ENCODE measurements at places on chromosomes 12 and 14.

DNA sequence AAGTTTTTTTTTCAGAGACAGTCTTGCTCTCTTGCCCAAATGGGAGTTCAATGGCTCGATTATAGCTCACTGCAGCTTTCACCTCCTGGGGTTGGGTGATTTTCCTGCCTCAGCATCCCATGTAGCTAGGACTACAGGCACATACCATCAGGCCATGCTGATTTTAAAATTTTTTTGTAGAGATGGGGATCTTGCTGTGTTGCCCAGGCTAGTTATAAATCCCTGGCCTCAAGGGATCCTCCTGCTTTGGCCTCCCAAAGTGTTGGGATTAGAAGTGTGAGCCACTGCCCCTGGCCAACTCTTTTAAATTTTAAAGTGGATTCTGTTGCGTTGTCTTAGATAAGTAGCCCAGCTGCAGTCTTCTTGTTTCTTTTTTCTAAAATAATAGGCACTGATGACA, 115.8 kb downstream of the RAD51B start:
- no peak for DNase-seq

DNA sequence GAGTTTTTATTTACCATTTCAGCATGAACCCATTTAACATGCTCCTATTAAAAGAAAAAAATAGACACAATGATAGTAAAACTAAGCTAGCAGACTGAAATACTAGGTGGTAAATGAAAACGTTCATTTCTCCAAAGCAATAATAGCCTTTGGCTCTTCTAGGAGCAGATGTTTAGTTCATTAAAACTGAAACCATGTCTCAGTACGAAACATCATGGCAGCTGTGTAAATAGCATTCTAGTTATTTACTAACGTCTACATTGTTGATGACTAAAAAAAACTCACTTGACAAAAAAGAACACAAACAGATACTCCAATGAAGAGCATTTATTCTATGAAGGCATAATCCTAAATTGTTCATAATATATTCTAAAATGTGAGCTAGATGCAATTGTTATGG, 17.9 kb downstream of the RECQL start:
- DNase-seq: no peak

DNA sequence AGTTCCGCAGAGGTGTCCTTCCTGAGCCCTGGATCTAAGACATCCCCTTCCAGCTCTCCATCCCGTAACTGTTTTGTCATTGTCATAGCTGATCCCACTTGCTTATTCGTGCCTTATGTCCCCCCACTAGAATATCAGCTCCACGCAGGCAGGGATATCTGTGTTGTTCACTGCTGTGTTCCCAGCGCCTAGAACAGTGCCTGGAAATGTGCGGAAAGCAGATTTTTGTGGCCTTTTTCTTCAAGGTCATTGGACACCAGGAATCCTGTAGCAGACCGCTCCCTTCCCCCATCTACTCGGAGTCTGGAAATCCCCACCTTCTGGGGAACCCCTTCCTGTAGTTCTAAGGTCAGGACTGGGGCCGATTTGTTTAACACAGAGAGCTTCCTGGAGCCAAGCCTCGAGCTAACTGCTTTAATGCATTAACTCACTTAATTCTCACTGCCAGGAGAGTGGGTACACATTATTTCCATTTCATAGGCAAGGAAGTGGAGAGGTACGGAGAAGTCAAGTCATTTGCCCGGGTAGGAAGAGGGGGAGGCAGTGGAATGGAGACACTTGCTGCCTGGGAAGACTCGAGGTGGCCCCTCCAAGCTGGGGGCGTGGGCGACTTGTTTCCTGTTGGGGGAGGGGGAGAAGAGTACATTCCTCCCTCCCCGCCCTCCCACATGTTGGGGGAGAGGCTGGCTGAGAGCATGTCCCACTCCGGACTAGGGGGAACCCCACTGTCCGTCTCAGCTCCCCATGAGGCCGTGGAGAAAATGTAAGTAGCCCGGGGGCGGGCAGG, 1.2 kb upstream of the SH2B3 start:
- no peak for DNase-seq

- DNase-seq: no peak
These were observed 7.9 kb downstream of the EIF2B2 start for GRCh38 chr14:75010472-75011093.

GRCh38 chr14:23953464-23954278, at the start of gene DHRS4:
Gene DHRS4 (plus strand): TSS chr14:23953770. CDS start chr14:23953789, 19 bp downstream.
- DNase-seq: peak; percentile 77

- DNase-seq: no peak
These were observed 37.4 kb upstream of the MEG3 start for GRCh38 chr14:100788517-100788916.

- no peak for DNase-seq
These were observed 980.9 kb upstream of the FBXO33 start for GRCh38 chr14:40413136-40413535.

DNA sequence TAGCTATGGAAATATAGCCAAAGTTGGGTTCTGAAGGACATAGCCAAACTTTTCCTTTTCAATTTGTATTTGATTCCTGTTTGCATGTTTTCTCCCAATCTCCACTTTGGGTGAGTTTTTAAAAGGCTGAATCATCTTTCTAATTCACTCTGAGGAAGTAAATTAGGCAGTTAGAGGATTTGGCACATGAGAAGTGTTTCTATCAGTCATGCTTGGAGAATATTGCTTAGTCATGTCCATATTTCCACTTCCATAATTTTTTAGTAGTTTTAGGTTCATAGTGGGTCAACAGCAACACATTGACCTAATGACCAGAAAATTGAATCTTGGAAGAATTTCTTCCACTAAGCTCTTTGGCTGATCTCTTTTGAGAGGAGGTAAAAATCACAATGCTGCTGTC, 21.8 kb downstream of the IRAK3 start:
- DNase-seq: no peak

DNA sequence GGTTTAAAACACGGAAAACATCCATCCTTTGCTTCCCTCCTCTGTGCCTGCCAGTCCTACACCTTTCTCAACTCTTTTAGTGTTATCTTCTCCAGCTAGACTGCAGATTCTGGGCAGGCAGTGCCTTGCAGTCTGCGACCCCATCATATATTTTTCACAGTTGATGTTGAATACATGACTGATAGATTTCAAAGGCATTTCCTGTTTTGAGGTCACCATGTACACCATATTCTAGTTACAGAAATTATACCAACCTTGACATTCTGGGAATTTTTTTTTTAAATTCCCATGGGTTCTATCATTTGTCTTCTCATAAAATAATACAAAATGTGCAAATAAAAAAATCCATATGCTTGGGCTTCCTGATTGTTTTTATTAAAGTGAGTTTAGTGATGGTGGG, 16.6 kb downstream of the SOCS2 start:
- no peak for DNase-seq

GRCh38 chr14:24132061-24132685, 1.7 kb downstream of the FITM1 start:
- no peak for DNase-seq

DNA sequence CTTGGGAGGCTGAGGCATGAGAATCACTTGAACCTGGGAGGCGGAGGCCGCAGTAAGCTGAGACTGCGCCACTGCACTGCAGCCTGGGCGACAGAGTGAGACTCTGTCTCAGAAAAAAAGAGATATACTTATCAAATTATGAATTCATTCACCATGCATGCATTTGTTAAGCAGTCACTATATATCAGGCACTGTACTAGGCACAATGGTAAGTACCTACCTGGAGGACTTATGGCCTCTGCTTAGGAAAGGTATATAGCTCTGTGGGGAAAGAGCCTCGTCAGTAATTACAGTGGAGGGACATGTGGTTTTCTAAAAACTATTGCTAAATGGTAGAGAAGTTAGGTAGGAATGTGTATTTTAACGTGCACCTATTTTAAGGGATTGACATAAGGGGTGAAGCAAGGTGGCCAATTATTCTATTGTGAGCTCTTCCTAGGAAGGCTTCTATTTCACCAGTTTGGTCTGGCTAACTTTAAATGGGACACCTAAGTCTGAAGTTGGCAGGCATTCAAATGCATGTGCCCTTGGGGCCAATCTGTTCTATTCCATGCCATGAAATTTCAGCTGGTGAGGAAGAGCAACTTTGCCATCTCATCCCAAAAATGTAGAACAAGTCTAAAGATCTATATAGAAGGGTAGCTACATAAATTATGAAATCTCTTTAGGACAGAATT, 15.0 kb downstream of the TCP11L2 start:
- DNase-seq: no peak

DNA sequence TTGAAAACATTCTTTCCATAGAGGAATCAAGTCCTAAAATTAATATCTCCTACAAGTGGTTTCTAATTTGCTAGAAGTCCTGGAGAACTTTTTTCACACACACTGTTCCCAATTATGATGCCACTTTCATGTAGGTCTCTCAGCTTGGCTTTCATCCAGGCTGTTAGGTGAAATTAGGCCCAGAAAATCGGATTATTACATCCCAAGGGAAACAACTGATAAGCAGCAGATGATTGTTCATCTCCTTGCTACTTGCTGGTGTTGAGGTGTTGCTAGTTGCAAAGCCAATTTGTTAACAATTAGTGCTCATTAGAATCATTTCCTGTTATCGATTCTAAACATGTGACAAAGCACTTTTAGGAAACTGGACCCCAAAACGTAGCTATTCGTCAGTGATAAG, 248.0 kb downstream of the PDZRN4 start:
- DNase-seq: no peak

DNA sequence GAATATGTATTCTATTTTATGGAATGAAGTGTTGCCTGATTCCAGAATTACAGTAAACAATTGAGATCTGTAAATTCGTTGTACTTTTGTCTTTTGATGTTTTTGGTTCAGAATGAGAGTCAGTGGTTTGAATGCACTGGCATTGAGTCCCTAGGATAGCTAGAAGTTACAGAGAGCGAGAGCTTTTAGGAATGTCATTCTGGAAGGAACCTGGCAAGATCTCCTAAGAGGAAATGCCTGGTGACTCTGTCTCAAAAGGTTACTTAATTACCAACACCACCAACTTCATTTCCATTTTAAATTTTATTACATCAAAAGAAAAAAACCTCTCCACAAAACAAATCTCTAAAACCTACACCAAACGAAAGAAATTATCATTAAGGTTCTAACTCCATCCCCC, 6.0 kb upstream of the CEBPE start:
- DNase-seq: no peak

DNA sequence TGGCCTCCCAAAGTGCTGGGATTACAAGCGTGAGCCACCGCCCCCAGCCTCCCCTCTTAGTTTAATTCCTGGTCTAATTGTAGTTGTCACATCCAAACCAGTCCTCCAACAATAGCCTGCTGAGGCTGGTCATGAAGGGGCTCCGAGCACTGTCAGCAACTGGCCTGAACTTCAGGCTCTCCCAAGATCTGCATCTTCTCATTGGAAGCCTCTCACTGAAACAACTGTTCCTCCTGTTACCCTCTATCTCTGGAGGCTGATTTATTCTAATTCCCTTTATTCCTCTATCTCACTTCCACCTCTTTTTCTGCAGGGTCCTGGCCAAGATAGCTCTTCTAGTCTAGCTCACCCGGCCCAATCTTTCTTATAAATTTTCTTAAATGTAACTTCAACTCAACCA, 89.4 kb downstream of the DUSP16 start:
- no peak for DNase-seq

DNA sequence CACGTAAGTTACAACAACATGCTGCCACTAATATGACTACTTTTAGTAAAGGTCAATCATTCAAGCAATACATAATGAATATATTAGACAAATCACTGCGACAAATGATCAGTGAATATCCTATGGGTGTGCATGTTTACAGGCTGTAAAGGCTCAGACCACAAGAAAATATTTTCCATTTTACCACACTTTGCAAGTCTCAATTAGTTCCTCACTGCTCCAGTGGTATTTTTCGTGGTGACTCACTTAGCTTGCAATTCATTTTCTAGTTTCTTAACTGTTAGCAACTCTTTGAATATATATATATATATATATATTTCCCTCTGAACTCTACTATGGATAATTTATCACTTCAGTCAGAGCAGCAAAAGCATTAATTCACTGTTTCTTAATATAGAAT, 96.9 kb downstream of the EML5 start:
- DNase-seq: no peak

DNA sequence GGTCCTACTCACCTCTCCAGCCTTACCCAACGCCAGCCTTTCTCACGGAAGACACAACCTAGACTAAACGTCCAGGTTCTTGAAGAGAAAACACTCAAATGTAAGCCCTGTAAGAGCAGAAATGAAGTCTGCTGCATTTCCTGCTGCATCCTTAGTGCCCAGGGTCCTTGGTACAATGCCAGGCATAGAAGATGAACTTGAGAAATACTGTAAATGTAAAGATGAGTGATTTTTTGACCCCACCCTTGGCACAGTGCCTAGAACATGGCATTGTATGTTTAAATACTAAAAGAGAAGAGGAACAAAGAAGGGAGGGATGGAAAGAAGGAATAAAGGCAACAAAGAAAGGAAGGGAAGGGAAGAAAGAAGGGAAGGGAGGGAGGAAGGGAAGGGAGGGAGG, 514.6 kb downstream of the MED13L start:
- no peak for DNase-seq

- no peak for DNase-seq
These were observed 117.2 kb upstream of the BCL2L14 start for GRCh38 chr12:11953523-11953922.

- peak; percentile 26 for DNase-seq
These were observed 1.3 kb downstream of the TEAD4 start for GRCh38 chr12:2960390-2960956.

GRCh38 chr14:36510874-36511273, 9.2 kb downstream of the NKX2-1 start:
- DNase-seq: no peak

- DNase-seq: no peak
These were observed 7.0 kb downstream of the CCDC63 start for GRCh38 chr12:110853836-110854235.

DNA sequence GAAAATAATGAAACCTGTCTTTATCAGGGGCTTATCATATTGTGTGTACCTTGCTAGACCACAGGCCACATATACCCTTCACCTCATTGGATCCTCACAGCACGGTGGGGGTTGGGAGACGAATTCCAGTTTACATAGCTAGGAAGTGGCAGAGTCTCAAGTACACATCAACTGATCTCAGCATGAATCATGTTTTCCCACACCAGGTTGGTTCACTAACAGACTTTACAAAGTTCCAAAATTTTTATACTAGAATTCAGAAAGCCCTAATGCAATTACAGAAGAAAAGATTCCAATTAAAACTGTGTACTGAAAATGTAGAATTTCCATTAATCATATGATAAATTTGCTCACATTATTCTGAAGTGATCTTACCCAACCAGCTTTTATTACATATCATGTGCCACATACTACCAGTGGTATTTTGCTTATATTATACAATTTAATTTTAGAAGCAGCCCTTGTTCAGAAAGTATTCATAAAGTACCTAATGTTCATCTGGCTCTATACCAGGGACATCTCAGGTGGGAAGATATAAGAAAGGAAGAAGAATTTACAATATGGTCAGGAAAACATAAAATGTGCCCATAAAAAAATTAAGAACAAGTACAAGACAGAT, 196.2 kb downstream of the ITPR2 start:
- DNase-seq: peak; percentile 61

GRCh38 chr14:94857950-94858349, 88.0 kb upstream of the GSC start:
- DNase-seq: no peak
